ENCODE measurements at places on chromosomes 11 and 22.

DNA sequence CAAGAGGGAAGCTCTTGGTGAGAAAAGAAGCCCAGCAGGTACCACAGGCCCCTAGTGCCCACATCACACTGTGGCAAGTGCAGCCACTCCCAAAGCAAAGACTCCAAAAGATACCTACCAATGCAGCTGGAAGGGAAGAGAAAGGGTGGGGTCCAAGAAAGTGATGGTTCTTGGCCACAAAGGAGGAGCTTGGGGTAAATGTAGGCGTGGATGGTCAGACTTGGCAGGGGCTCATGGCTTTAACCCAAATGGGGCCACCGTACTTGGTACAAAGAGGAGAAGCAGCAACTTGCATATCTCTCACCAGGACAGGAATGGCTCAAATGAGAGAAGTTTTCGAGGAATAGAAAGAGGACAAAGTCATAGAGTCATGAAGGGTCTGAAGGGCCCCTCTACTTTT, 4.8 kb downstream of the MAP3K11 start:
- DNase-seq, result no peak

GRCh38 chr22:43923191-43923590, 414 bp upstream of the PNPLA3 start:
- no peak for DNase-seq

- no peak for DNase-seq
Observed at GRCh38 chr22:29087012-29087411, 14.2 kb downstream of the KREMEN1 start.

DNA sequence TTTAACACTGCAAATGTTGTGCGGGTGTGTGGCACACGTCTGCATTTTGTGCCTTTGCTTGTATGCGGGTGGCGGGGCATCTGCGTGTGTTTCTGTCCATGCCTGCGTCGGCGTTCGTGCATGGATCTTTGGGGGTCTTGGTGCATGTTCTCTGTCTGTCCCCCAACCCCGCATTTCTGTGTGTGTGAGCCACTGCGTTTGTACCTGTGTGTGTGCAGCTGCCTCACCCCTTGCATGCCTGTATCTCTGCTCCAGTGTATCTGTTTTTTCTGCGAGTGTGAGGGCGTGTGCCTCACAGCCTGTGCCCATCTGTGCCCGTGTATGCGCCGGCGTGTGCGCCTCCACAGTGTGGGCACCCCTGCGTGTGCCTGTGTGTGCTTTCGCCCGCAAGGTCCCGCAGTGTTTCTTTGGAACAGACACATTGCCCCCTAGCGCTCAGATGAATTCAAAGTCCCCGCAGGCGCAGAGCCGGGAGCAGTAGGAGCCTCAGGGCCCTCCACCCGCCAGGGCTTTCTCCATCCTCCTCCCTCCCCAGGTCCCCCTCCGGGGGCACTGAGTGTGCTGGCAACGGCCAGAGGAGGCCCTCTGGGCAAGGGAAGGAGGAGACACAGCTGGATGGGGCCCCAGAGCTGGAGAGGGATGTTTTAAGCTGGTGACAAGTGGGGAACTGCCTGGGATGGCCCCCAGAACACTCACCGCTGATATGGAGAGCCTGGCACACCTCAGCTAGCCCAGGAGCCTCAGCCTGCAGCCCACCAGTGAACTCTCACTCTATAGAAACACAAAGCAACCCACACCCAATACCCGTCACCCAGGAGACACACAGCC, 3.1 kb upstream of the MN1 start:
- peak; percentile 30 for DNase-seq

GRCh38 chr11:13672576-13673210, 4.2 kb downstream of the FAR1 start:
- no peak for DNase-seq

GRCh38 chr11:70358753-70359152, 39.6 kb upstream of the CTTN start:
- DNase-seq, result no peak

DNA sequence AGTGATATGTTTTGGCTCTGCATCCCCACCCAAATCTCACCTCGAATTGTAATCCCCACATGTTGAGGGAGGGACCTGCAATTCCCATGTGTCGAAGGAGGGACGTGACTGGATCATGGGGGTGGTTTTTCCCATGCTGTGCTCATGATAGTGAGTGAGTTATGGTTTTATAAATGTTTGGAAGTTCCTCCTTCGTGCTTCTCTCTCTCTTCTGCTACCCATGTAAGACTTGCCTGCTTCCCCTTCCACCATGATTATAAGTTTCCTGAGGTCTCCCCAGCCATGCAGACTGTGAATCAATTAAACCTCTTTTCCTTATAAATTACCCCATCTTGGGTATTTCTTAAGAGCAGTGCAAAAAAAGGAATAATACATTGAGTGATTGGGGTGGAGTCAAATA, 7.3 kb upstream of the CEP295 start:
- no peak for DNase-seq

- peak; percentile 66 for DNase-seq
Observed at GRCh38 chr11:1829039-1829820, 5.6 kb upstream of the SYT8 start.

DNA sequence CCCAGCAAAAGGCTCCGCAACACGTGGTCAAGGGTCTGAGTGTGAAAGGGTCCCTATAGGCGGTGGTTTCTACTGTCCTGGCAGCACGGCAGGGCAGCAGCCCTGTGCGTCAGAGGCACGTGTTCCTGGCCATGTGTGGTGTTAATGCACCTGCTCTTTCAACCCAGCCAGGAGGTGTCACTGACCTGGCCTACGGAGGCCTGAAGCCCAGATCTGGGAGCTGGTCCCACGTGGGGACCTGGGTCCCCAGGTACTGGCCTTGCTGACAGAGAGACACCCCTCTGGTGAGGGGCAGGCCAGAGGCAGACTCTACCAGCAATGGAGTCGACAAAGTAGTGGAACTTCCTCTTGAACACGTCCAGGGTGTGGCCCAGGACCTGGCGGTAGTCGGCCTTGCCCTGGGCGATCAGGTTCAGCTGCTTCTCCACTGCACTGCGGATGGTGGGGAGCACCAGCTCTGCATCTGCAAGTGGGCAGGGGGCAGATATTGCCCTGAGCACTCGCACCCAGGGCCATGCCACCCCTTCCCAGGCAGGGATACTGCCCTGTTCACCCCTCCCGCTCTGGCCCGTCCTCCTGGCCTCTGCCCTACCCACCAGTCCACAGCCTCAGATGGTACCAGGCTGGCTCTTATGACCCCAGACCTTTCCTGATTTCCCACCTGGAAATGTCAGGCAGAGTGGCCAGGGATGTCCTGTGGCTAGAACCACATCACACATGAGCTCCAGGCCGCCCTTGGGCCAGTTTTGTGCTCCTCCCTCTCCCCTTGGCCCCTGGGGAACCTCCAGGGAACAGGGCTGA, 6.8 kb upstream of the PPM1F start:
- DNase-seq, result no peak

DNA sequence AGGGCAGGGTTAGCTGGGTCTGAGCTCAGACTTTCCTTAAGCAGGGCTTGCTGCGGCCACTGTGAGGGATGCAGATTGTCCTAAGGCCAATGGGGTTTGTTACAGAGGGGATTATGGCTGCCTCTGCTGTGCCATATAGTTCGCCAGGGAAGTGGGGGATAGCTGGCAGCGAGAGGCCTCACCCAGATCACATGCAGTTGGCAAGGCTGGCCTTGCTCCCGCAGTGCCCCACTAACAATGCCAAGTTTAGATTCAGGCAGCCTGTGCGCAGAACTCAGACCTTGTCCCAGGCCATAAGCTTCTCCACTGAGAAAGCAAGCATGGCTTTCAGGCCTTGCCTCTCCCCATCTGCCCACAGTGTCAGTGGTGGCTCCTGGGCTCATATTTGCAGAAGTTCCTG, 4.7 kb upstream of the APOL2 start:
- DNase-seq, result no peak

GRCh38 chr11:46947399-46948077, 11.0 kb downstream of the CSTPP1 start:
- DNase-seq, result no peak

Measured in HS-27A (cell line).